ENCODE measurements at places on chromosomes 12 and 14.
A peak's percentile ranks its signal among the peaks of the same experiment; 100 is the strongest.

GRCh38 chr14:38199076-38199475 lies 8.6 kb upstream of the SSTR1 start:
- peak; percentile 26 for DNase-seq

DNA sequence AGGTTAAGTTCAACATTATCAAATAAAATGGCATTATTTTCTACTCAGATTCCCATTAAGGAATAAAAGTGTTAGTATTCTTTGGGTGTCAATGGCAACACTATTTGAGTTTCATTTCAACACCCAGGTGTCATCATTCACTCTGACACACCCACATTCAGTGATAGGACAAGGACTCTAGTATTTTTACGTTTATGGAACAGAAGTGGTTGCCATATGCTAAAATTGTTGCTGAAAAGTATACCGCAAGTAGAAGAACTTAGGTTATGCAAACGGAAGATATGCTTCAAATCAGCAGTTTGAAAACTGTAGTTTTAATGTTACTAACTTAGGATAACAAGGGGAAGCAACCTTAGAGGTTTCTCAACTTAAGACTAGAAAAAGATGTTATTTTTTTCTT lies 20.0 kb upstream of the SGPP1 start:
- DNase-seq, result no peak

- no peak for DNase-seq
Measured at GRCh38 chr12:115297445-115297844, 613.5 kb upstream of the TBX3 start.

GRCh38 chr14:51116682-51117081 lies 21.8 kb upstream of the TRIM9 start:
- DNase-seq, result no peak
